Activated CD4-positive, alpha-beta T cell treated with anti-CD3 and anti-CD28 coated beads for 36 hours (primary cell): ENCODE measurements at places on chromosomes 16 and 17. TPM values are rescaled to one million over a fixed set of nuclear protein-coding genes. Genes with fewer than 3 reads are reported as not detected.

The MNT gene
- total RNA-seq: 19.3 TPM

The PRAC2 gene
- total RNA-seq: not detected

The CAVIN1 gene
- 4.4 TPM for total RNA-seq

The CCL23 gene
- total RNA-seq: not detected

The FOXF1 gene
- not detected for total RNA-seq

The HOXB1 gene
- not detected for total RNA-seq

The MYOCD gene
- total RNA-seq: not detected

The NAE1 gene
- 102 TPM for total RNA-seq

The PTX4 gene
- total RNA-seq: not detected

The FNDC8 gene
- total RNA-seq: not detected

The MAP2K6 gene
- total RNA-seq: 2.7 TPM

The KRTAP9-8 gene
- total RNA-seq: not detected

The SLC26A11 gene
- 4.7 TPM for total RNA-seq

The SRCIN1 gene
- 0.73 TPM for total RNA-seq

The KRT9 gene
- not detected for total RNA-seq

The FBXL16 gene
- total RNA-seq: 6.1 TPM

The C17orf50 gene
- not detected for total RNA-seq

The CFAP97D1 gene
- not detected for total RNA-seq

The TM4SF5 gene
- not detected for total RNA-seq

The NPIPB6 gene
- 1.7 TPM for total RNA-seq

The DDX42 gene
- 173 TPM for total RNA-seq

The TAT gene
- not detected for total RNA-seq

The JUP gene
- total RNA-seq: 0.54 TPM

The SLC5A10 gene
- total RNA-seq: not detected

The KRTAP9-4 gene
- not detected for total RNA-seq

The KRT20 gene
- not detected for total RNA-seq

The BRIP1 gene
- 16.2 TPM for total RNA-seq

The MYH13 gene
- total RNA-seq: not detected

The CMTM2 gene
- total RNA-seq: not detected

The MPP2 gene
- 1.2 TPM for total RNA-seq

The PDIA2 gene
- total RNA-seq: not detected

The ETV4 gene
- 3.3 TPM for total RNA-seq

The NETO2 gene
- total RNA-seq: 4.4 TPM

The SKAP1 gene
- total RNA-seq: 76.1 TPM

The GPT2 gene
- 34.9 TPM for total RNA-seq

The CHST6 gene
- total RNA-seq: not detected

The VPS35L gene
- total RNA-seq: 30.7 TPM

The EFCAB5 gene
- 0.27 TPM for total RNA-seq

The NME1 gene
- total RNA-seq: 310 TPM

The TEKT3 gene
- not detected for total RNA-seq

The TAC4 gene
- not detected for total RNA-seq

The CENPX gene
- 84.1 TPM for total RNA-seq

The CDRT15L2 gene
- not detected for total RNA-seq

The CYGB gene
- total RNA-seq: not detected

The ELMO3 gene
- 4.6 TPM for total RNA-seq

The DNAJA3 gene
- total RNA-seq: 93.9 TPM

The NEUROD2 gene
- not detected for total RNA-seq

The IL21R gene
- 73.5 TPM for total RNA-seq
